ENCODE measurements at places on chromosomes 13 and 19.

GRCh38 chr19:50005428-50005827, 19.7 kb downstream of the VRK3 start:
- no peak for DNase-seq

DNA sequence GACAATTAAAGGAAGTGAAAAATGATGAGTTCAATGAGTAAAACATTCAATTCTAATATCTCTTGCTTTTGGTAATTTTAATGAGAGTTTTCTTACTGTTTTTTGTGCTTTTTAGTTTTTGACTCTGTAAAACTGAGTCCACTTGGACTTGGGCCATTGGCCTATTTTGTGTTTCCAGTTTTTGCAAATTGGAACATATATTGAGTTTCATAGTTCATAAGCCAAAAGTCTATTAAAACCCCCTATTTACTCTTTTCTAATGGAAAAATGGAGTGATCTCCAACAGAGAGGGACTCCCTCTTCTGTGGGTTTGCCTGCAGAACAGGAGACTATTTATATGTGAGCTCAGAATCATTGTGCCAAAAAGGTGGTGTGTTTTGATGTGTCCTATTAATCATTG, 219.7 kb upstream of the SPRY2 start:
- no peak for DNase-seq

DNA sequence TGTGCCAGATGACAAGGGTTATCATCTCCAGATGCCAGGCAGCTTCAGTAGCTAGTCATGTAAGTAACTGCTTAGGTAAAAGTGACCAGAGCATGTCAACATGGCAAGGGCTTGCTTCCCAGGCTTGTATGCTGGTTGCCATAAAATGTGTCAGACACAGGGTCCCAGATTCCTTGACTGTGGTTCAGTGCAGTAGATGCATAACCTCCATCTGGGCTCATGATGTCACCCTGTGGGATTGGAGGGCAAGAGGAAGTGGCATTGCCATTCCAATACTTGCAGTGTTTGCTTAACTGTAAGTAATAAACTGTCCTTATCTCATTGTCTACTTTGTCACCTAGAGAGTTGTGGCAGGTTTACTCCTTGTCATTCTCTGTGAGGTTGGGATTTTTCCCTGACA, 226.8 kb downstream of the PCDH17 start:
- no peak for DNase-seq

DNA sequence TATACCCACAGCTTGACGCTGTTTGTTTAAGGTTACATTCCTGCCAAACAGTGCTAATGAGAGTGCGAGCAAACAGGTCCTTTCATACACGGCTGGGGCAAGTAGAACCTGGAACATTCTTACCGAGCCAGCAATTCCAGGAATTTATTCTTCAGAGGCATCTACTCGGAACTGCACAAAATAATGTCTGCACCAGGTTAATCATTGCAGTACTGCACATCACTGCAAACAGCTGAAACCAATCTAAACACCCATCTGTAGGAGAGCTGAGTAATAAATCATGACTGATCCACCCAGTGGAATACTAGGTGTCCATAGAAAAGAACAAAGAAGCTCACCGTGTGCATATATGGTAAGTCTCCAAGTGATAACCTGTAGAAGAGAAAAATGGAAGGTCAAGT, 1.2 kb upstream of the ZNF579 start:
- no peak for DNase-seq

- DNase-seq, result no peak
These were observed 700 bp downstream of the PRR36 start for GRCh38 chr19:7873304-7874075.

DNA sequence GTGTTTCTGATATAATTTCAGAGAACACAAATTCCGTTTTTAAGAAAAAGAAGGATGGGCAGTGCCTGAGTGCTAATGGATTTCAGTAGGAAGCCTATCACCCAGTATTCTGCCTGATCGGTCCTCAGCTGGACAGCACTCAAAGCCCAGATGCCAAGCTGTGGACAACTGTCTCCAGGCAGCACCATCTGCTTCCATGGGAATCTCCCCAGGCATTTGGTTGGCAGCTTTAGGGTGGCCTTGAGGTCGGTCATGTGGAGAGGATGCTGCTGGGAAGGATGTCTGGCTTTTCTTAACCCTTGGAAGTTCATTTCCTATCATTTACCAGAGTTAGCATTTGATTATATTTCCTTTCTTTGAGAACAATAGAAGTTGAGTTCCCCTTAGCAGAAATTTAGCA, 311.7 kb downstream of the TBC1D4 start:
- no peak for DNase-seq

GRCh38 chr19:19550972-19551852, 13.1 kb downstream of the CILP2 start:
- no peak for DNase-seq

GRCh38 chr19:47272448-47273312, 2.0 kb upstream of the INAFM1 start:
- DNase-seq, result no peak

GRCh38 chr13:102580552-102581169, 16.1 kb upstream of the TPP2 start:
- no peak for DNase-seq

DNA sequence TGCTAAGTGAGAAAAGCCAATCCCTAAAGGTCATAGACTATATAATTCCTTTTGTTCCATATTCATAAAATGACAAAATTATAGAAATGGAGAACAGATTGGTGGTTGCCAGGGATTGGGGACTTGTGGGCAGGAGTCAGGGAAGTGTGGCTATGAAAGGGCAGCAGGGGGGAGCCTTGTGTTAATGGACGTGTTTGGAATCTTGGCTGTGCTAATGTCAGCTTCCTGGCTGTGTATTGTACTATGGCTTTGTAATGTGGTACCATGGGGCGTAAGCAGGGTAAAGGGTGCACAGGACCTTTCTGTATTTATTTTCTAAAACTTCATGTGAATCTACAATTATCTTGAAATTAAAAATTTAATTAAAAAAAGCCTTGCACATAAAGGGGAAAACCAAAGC, 248.5 kb downstream of the UQCRFS1 start:
- no peak for DNase-seq

- DNase-seq, result no peak
These were observed 9.8 kb downstream of the SIGLEC10 start for GRCh38 chr19:51407511-51408131.

DNA sequence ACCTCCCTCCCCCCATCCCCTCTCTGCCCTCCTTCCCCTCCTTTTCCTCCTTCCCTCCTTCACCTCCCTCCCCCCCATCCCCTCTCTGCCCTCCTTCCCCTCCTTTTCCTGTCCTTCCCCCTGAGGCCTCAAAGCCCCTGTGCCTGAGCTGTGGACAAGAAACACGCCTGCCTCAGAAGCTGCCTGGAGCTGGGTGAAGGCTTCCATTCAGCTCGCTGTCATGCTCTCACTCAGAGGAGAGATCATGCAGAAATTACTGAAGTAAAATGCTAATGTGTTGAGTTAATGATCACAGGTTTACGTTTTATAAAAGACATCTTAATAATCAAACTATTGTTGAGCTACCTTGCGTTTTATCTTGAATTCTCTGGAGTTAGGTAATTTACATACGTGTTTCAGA, 114.5 kb downstream of the ATP11A start:
- DNase-seq, result no peak

DNA sequence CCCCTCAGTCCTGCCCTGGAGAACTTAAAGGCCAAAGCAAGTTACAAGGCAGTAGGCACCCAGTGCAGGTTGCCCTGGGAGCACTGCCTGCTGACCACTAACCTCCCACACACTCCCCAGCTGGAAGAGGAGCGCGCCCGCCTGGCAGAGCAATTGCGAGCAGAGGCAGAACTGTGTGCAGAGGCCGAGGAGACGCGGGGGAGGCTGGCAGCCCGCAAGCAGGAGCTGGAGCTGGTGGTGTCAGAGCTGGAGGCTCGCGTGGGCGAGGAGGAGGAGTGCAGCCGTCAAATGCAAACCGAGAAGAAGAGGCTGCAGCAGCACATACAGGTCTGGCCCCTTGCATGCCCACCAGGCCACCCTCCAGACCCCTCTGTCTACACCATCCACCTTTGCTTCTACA, 61.1 kb downstream of the KCNC3 start:
- no peak for DNase-seq

DNA sequence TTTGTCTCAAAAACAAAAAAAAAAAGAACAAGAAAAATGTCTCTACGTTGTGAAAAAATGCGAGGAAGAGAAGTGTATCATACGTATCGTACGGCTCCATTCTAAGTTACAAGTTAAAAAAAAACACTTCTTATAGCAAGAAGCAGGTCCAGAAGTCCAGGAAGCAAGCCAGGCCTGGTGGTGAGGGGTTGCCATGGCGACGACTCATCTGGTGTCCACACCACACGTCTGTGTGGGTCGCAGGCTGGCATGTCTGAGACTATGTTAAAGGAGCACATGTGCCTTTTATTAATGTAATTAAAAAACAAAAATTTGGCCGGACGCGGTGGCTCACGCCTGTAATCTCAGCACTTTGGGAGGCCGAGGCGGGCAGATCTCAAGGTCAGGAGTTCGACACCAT, 5.9 kb downstream of the MED16 start:
- DNase-seq, result no peak

DNA sequence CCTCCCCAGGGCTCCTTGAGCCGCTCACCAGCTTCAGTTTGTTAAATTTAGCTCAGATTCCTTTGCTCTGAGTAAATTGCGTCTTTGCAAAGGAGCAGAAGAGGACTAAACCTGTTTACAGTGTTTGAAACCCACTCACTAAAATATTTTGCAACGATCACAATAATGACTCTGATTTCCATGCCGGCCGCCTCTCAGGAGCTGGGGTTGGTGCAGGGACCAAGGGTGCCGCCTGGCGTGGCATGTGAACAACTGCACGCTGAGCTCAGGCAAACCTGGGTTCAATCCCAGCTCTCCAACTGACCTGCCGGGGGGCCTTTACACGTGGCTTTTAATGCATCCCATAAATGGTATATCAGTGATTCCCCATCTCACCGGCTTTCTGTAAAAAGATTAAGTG, 68.7 kb upstream of the CACNA1A start:
- DNase-seq, result no peak

GRCh38 chr19:49888510-49888824, 8.2 kb downstream of the IL4I1 start:
- no peak for DNase-seq

DNA sequence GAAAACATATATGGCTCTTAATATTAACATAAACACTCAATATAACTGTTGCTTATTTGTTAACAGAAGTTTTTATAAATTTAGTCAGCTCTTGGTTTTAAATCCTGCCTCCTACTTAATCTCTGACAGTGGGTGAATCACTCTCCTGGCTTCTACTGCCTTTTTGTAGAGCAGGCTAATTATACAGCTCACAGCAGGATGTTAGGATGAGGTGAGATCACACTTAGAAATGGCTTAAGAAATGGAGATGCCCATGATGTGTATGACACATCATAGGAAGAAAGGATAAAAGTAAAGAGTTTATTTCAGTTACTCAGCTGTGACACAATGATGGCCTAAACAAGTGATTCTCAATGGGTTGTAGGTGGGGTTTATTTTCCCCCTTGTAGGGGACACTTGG, 345.6 kb downstream of the SPRY2 start:
- no peak for DNase-seq

- DNase-seq, result no peak
These were observed 63.5 kb downstream of the C13orf42 start for GRCh38 chr13:51047434-51048165.

GRCh38 chr19:56617531-56617930, 22.4 kb downstream of the ZNF71 start:
- no peak for DNase-seq

DNA sequence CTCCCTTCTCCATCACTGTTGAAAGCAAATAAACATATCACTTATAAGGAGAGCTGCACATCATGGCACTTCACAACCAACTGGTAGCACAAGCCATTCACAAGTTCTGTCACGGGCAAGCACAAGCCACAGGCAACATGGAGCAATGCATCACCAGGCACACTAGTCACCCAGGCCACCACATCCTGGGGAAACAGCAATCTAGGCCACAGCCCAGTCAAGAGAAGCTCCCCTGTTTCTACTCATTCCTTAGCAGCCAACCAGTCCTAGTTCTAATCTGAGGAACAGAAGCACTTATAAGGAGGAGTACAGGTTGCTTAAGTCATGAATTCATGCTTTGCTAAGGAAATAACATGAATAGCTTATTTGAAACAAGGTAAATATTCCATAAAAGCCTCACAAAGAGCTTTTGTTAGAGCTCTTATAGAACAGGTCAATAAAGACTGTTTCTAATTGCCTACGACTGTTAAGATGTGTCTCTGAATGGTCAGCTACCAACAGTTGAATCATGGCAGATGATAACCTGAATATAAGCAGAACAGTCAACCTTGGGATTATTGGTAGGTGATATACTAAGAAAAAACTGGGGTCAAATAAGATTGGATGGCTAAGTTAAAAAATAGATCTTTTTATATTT, 169.0 kb downstream of the TBC1D4 start:
- DNase-seq, result no peak

DNA sequence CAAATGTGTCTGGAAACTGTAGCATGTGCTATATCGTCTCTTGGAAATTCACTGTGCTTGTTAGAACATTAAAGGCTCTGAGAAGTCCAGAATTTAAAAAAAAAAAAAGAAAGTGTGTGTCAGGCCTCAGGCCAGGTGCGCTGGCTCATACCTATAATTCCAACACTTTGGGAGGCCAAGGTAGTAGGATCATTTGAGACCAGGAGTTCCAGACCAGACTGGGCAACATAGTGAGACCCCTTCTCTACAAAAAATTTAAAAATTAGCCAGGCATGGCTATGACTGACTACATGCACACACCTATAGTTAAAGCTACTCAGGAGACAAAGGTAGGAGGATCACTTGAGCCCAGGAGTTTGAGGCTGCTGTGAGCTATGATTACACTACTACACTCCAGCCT, 4.9 kb downstream of the HNRNPUL1 start:
- DNase-seq, result no peak

DNA sequence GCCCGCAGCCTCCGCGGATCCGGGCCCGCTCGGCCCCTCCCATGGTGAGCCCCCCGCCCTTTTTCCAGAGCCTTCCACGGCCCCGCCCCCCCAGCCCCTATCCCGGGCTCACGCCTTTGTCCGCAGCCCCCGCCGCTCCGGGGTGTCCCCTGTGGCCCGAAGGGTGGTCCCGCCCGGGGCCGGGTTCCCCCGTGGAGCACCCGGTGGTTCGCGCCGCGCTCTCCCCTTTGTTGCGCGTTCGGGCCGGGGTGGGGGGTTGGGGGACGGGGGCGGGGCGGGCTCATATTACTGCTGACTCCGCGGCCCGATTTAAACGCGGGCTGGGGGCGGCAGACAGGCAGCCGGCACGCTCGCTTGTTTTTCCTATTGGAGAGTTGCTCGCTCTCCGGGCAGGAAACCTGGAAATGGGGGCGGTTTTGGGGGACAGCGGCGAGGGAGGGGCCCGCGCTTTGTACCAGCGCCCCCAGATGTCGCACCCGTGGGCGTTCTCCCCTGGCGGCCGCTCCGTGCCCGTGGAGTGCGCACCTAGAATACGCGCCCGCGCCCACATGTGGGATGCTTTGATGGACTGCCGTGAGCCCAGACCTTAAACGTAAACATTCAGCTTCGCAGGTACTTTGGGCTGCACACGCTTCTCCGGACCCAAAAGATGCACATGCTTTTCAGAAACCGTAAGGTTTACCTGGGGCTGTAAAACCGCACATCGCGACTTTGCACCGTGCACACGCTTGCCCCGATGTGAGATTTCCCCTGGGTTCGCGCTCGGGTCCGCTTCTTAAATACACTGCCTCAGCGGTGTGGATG, 699 bp downstream of the PTOV1 start:
- no peak for DNase-seq
